Left ventricle myocardium inferior (tissue), 1 donor: ENCODE measurements at places on chromosomes 4 and X. TPM values are rescaled to one million over a fixed set of nuclear protein-coding genes. Genes with fewer than 3 reads are reported as not detected.

DNA sequence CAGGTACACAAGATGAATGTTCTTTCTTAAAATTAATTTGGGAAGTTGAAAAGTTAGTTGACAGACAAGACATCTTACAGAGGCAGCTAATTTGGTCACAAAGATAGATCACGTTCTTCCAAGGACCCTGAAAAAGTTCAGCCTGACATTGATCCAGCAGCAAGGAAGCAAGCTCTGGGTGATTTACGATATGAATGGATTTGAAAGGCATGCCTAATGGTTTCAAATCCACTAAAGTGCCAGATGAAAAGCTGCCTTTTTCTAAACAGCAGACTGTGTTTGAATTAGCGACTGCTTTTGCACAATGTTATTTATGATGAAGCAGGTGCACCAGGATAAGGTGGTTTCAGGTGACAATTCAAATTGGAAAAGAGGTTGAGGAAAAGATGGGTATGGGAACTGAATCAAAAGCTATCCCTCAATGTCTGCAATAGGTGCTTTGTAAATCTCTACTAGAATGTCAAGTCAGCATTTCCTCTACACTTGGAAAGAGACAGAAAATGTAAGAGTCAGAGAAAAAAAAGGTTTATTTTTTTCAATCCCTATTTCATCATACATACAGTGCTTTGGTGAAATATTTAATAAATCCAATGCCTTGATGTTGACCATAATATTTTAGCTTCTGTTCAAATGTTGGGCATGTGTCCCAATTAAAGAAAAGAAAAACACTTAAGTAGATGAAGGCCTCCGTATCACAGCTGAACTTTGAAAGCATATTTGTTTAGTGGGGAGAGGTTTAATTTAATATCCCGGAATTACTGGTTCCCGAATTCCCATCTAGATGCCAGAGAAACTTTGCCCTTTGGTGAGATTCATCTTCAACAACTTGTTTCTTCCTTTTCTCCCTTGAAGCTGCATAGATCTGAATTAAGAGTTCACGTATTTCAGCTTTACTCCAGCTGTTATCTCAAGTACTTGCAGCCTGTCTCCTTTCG is 6.0 kb downstream of the RASGEF1B start:
- no peak for DNase-seq

GRCh38 chr4:54332542-54332941 is 103.4 kb downstream of the PDGFRA start:
- DNase-seq: no peak

- DNase-seq: no peak
Measured at GRCh38 chrX:150762258-150763165, 69.3 kb downstream of the MTMR1 start.

DNA sequence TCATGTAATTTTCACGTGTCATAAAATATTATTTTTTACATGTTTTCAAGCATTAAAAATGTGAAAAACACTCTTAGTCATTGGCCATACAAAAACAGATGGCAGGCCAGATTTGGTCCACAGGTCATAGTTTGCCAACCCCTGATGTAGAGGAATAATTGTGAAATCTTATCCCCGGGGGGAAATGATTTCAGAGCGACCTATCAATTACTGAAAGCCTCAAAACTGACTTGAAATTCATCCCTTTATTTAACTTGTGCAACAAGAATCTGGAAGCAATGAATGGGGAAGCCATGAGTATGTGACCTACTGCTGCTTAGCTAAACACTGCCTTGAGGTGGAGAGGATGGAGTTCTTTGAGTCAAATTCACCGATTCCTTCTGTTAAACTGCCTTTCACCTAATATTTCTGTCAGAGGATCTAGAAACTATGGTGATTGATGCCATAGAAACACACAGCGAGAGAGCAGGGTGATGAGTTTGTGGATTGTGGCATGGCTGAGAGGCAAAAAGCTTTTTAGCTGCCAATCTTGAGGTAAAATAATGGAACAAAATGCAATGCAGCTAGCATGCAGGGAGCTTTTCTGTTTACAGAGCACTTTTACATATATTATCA is 30.3 kb upstream of the BRS3 start:
- DNase-seq: no peak

- no peak for DNase-seq
Measured at GRCh38 chrX:97132664-97133415, 249.1 kb downstream of the RPA4 start.

PPEF2 gene
- total RNA-seq: not detected

DNA sequence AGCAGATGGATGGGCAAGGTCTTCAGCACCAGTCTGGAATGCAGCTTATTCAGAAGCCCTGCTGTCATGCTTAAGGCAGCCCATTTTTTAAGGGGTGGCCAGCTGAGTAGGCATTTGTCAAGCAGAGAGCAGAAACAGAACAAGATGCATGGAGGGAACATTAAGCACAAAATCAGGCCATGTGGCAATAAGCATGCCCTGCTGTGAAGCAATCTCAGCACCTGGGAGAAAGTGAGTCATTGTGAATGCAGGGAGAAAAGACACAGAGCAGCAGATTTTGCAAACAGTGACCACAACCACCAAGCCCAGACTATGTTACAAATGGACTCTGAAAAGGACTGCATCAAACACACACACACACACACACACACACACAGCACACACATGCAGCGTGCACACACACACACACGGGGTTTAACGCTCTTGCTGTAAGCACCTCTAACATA is 94.1 kb upstream of the GALNT7 start:
- DNase-seq: no peak

IBSP gene
- total RNA-seq: not detected

GRCh38 chrX:151505796-151506195 is 57.7 kb upstream of the PASD1 start:
- DNase-seq: no peak
